HuH-7 (cell line): ENCODE measurements at places on chromosomes 1 and 21.

- DNase-seq = no peak
Observed at GRCh38 chr1:8937701-8938100, 8.0 kb upstream of the CA6 start.

DNA sequence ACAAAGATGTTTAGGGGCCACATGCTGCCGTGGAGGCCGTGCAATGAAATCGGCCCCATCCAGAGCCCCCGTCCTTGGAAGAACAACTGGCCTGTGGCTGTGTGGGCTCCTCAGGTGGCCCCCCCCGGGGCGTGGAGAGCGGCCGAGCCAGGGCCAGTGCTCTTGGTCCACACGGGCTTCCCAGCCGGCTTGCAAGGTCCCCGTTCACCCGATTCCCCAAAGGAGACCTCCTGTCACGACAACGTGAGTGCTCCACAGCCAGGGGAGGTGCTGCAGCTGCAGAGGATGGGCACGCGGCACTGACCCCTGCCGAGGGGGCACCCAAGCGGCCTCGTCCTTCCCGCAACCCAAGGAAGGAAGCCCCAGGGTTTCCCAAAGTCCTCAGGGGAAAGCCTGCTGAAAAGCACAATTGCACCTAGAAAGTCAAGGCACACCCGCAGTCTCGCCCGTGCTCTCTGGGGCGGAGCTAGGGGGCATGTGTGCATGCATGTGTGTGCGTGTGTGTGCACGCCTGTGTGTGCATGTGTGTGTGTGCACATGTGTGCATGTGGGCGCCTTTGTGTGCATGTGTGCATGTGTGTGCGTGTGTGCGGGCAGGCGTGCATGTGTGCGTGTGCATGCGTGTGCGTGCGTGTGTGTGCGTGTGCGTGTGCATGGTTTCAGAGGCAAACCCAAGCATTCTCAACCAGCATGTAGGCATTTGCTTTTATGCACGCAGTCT lies 48.2 kb downstream of the SLX9 start:
- no peak for DNase-seq

GRCh38 chr1:181179987-181180365 lies 91.5 kb downstream of the IER5 start:
- DNase-seq = no peak

GRCh38 chr1:118321840-118322239 lies 136.8 kb upstream of the SPAG17 start:
- no peak for DNase-seq

DNA sequence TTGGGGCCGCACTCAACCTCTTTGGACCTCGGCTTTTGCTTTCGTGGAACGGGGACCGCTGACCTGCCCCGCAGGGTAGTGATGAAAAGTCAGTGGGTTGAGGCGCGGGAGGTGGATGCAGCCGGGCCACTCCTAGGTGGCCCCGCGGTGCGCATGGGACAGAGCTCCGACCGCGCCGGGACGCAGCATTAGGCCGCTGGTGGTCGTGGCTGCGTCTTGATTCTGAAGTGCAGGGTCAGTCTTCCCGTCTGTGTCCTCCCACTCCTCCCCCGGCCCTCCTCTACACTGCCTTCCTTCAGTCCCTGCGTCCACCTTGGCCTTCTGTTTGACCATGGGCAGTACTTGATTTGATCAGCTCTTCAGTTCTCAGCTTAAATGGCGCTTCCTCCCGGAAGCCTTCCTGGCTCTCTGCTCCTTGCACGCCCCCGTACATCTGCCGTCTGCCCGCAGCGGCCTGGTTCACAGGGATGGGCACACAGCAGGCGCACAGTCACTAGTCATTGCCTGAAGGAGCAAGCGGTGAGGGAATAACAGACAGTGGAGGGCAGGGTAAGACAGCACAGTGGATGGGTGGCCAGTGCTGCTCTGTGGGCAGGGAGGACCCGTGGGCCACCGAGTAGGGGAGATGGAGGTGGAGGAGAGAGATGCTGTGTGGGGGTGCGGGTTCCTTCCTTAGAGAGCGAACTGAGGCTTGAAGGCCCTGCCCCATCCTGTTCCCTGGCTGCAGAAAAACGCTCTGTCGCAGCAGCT lies 633 bp downstream of the THEMIS2 start:
- peak; percentile 36 for DNase-seq

DNA sequence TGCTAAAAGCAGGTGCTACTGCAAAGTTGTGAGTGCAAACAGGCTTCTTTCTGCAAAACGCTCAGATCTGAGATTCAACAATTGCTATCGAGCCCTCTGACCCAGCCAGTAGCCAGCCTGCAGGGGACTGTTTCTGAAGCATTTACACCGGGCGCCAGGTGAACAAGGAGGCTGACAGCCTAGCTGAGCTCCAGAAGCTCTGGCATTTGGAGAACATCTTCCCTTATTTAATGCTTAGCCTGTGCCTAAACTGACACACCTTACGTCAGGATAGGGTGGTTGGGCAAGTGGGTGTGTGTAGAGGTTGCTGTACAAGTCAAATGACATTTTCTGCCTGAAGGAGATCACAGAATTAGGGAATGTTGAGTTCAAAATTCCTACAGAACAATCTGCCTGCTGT lies 15.8 kb upstream of the PLA2G2C start:
- DNase-seq = no peak

DNA sequence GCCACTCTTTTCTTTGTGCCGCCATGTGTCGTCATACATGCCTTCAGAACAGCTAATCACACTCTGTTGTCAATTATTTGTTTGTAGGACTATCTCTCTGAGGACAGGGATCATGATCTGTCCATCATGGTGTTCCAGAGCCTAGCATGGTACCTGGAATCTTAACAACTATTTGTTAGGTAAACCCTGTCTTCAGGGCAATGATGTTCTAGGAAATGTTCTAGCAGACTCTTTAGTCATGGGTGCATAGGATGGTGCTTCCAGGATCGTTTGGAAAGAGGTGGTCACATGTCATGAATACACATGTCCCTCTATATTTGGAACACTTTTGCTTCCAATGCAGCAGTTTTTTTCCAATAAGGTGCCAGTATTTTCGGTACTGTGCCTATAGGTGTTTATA lies 18.2 kb upstream of the KIAA0040 start:
- no peak for DNase-seq

- DNase-seq = peak; percentile 85
Observed at GRCh38 chr1:3170561-3171453, 101.8 kb downstream of the PRDM16 start.

DNA sequence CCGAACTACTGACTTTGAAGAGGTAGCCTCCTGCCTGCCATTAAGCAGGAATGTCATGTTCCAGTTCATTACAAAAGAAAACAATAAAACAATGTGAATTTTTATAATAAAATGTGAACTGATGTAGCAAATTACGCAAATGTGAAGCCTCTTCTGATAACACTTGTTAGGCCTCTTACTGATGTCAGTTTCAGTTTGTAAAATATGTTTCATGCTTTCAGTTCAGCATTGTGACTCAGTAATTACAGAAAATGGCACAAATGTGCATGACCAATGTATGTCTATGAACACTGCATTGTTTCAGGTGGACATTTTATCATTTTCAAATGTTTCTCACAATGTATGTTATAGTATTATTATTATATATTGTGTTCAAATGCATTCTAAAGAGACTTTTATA lies 159.8 kb upstream of the SGIP1 start:
- DNase-seq = no peak

GRCh38 chr21:37711836-37712568 lies 204.3 kb downstream of the KCNJ6 start:
- DNase-seq = peak; percentile 35

DNA sequence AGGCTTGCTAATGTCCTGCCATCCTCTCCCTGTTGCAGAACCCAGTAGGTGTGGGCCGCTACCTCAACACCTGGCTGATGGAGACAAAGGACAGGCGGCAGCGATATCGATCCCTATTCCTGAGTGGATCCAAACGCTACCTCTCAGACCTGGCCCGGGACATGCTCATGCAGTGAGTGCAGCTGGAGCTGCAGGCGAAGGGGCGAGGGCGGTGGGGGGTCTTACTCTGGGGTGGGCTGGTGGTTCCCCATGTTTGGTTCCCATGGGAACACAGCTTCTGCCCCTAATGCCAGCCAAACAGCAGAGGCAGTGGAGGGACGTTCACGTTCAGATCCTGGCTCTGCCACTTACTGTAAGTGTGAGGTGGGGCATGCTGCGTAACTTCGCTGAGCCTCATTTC lies 15.8 kb upstream of the TTC22 start:
- no peak for DNase-seq

GRCh38 chr1:31787261-31787660 lies 23.1 kb upstream of the ADGRB2 start:
- no peak for DNase-seq

DNA sequence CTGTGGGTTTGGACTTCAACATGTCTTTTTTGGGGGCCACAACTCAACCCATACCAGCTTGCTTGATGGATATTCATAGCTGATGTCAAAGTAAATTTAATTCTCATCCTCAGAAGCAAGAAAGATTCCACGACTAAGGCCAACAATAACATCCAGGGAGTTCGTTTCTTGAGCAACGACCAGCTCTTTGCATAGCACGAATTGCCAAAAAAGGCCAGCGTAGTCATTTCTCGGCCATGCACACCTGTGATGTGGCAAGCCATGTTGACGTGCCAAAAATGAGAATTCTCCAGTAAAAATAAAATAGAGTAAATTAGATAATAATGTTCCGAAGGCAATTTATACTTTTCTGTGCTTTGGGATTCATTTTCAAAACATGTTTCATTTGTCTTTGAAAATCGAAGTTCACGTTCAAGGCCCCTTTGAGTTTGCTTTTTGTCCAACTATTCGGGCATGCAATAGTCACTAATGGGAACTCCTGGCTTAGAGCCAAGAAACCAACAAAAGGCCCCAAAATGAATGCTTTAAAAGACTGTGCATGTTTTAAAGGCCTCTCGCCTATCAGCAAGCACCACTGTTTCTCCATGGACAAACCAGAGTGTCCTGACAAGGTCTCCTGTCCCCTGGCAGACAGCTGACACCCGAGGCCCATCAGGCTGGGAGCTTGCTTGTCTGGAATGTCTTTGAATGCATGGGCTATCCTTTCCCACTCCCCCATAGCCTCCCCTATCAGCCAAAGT lies 14.4 kb upstream of the IGSF5 start:
- no peak for DNase-seq

GRCh38 chr1:116377541-116378529 lies 4.8 kb downstream of the ATP1A1 start:
- DNase-seq = no peak

- no peak for DNase-seq
Observed at GRCh38 chr21:43984905-43985689, 27.0 kb upstream of the TRAPPC10 start.

DNA sequence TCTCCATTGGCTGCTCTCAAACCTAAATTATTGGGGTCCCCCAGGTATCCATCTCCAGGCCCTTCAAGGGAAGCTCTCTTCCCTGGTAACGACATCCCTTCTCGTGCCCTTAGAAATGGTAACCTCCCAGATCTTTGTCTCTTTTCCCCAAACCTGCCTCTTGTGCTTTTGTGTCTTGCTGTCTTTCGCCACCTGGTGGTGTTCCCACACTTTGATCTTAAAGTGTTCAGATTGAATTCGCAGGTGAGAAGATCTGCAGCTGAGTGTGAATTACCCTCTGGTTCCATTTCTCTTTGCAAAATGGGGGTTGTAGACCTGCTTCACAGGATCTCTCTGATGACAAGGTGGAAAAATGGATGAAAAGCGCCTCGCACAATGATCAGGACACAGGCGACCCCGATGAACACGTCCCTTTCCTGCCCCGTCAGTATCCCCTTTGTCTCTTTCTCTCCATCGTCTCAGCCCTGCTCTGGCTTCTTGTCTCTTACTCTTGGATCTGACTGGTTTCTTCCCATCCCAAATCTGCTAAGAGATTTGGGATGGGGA lies 53.1 kb downstream of the DOP1B start:
- DNase-seq = peak; percentile 40

DNA sequence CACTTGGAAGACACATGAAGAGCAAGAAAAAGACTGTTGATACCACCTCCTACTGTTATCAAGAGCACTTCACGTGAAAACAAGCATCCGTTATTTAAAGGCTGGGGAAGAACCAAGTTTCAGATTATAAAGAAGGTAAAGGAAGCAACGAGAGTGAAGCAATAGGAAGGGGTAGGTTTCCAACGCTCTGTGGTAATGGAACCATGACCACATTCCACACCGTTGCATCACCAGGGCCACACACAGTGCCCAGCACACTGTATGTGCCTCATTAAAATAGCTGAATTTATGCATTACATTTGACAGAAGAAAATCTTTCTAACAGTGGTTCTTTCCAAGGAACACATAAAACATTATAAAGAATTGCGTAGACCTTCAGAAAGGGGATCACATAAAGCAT lies 435.8 kb downstream of the MRPL39 start:
- no peak for DNase-seq

DNA sequence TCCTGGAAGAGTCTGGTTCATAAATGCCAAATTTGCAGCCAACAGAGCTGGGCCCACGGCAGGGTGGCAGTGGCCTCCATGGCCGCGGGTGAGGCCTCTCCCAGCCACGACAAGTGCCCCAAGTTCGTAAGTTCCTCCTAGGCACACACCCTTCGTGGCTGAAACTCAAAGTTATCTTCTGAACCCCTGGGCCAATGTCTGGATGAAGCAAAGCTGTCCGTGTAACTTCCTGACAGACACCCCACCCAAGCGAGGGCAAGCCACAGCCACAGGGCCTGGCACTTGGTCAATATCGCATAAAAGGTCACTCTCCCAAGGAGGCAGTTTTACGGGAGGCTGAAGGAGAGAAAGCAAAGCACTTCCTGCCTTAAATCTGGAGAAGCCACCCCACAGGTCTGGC lies 27.8 kb upstream of the GPR153 start:
- DNase-seq = no peak

- no peak for DNase-seq
Observed at GRCh38 chr1:64995316-64995715, 29.0 kb upstream of the JAK1 start.
